ENCODE measurements at places on chromosomes 1 and 21. TPM values are rescaled to one million over a fixed set of nuclear protein-coding genes. Genes with fewer than 3 reads are reported as not detected.
A peak's percentile ranks its signal among the peaks of the same experiment; 100 is the strongest.

- no peak for DNase-seq
- H3K27me3 ChIP-seq: peaks cover 13% of the 10 kb centered on the region
- H3K4me1 ChIP-seq: peaks cover 6% of the 10 kb centered on the region
- H3K36me3 ChIP-seq: no peaks in the 10 kb centered on the region
Measured at GRCh38 chr1:1162597-1163537, 10.8 kb upstream of the TTLL10 start.

GRCh38 chr1:36134505-36135329 lies 9.7 kb upstream of the COL8A2 start:
- no peaks in the 10 kb centered on the region for H3K27me3 ChIP-seq
- peaks cover 14% of the 10 kb centered on the region for H3K36me3 ChIP-seq
- no peak overlapping the region for H3K4me3 ChIP-seq
- DNase-seq: peak; percentile 82
- no peak overlapping the region for H3K27ac ChIP-seq

DNA sequence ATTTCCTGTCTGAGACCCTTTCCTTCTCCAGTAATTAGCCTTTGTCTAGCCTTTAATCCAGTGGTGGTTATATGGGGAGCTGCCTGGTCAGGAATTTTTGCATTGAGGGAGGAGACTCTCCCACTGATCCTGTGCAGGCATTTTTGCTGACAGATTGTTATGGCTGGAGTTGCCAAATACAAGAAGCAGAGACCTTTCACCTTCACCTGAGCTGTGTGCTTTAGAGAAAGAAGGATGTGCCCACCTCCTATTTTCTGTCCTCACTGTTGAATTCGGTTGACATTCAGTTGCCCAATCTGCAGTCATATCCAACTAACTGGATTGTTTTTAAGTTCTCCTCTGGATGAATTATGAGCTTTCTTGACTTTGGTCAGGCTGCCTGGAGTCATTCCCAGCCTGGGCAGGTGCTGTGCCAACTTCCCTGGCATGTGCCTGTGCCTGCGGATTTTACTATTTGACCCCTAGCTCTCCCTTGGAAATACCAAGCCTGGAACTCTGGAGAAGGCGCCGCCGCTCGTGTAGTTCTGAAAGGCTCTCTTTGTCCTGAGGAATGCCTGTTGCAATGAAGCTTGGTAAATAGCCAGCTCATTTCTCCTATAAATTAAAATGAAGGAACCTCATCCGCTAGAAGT lies 143.9 kb downstream of the NOS1AP start:
- H3K36me3 ChIP-seq: no peaks in the 10 kb centered on the region
- H3K27me3 ChIP-seq: no peaks in the 10 kb centered on the region
- H3K4me3 ChIP-seq: no peak overlapping the region
- DNase-seq: peak; percentile 88
- H3K4me1 ChIP-seq: peaks cover 32% of the 10 kb centered on the region
- H3K27ac ChIP-seq: peak overlapping the region; percentile 77

DNA sequence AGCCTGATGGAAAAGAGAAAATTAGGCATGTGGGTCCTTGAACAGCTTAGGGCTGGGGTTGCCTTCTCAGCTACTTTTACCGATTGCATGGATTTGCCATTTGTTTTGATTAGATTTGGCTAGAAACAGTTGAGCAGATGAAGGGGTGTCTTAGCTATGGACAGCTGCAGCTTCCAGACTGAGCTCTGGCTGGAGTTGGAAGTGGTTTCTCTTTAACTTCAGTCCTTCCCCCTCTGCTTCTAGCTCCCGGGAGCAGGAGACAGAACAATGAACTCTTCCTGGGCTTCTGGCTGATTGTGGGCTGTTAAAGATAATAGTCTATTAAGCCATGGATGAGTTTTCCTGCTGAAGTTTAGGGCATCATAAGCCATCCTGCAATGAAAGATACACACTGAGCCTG lies 50.7 kb downstream of the UBE2T start:
- H3K4me3 ChIP-seq: no peak overlapping the region
- H3K4me1 ChIP-seq: peaks cover 11% of the 10 kb centered on the region
- H3K36me3 ChIP-seq: no peaks in the 10 kb centered on the region
- no peak for DNase-seq

USF1 gene
- 110 TPM for total RNA-seq

Measured in cardiac muscle cell (in vitro differentiated cells and primary cell).